ENCODE measurements at places on chromosomes 11 and 22.

GRCh38 chr11:20634044-20634443 is 34.6 kb downstream of the SLC6A5 start:
- no peak for DNase-seq

DNA sequence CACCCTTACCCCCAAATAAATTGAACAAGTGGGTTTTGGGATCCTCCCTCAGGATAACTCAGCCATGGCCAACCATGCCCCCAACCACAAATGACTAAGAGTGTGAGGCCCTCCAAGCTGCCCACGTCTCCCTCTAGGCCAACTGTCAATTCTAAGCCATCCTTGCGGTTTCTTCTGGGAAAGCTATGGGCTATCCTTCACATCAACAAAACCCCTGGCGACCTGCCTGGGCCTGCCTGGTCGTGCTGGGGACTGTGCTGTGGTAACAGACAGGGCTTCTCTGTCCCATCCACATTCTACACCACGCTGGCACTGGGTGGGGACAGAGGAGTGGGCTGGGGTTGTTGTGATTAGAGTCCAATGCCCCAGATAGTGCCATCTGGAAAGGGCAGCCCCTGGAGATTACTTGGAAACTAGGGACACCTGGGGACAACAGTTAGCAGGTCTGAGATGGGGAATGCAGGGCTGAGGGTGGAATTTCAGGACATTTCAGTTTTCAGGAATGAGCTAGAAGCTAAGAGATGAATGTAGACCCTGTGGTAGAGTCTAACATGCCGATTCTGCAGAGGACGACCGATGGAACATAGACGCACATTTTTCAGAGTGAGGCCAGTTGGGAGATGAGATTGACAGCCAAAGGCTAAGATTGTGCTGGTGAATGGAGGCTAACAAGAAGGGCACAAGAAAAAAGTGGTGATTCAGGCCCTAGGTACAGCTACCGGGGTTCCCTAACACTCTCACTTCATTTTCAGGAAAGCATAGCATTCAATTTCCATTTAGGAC is 131.9 kb downstream of the RASSF10 start:
- DNase-seq, result peak; percentile 33

GRCh38 chr22:46923394-46923793 is 160.9 kb downstream of the TBC1D22A start:
- no peak for DNase-seq

- DNase-seq, result no peak
These were observed 10.9 kb downstream of the RELA start for GRCh38 chr11:65651589-65652510.

DNA sequence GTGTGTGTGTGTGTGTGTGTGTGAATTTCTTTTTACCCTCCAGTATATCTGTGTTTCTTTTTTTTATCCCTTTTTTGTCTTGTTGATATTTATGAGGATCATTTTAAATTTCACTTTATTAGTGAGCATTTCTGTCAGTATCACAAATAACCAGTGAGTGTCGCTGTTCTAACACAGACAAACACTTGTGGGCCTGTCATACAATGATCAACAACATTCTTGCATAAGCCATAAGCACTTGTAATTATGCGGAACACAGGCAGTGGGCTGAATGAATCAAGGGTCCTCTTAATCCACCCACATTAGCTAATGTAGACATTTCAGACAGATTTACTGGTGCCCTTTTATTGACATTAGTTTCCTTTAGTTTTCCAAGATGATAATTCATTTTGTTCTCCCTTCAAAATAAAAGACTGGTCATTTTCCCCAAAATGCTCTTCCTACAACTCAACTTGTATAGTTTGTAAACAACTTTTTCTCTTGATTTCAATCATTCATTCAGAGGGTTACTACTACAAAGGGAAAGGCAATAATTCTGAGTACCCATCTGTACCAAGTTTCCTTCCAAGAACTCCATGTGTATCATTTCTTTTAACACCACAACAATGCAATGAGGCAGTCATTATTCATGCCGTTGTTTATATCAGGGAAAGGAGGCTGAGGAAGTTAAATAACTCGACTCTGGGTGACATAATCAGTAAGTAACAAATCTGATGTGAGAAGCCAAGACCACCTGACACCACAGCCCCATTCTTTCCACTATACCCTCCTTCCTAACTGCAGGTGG is 34.5 kb upstream of the ANO3 start:
- DNase-seq, result peak; percentile 74

GRCh38 chr11:87136236-87136635 is 98.5 kb downstream of the TMEM135 start:
- DNase-seq, result no peak

- no peak for DNase-seq
These were observed 7.2 kb upstream of the NIPSNAP1 start for GRCh38 chr22:29587938-29588699.

GRCh38 chr11:96961931-96962330 is 572.1 kb downstream of the JRKL start:
- DNase-seq, result no peak

- DNase-seq, result no peak
These were observed 515.1 kb downstream of the CNTN5 start for GRCh38 chr11:99535819-99536218.

DNA sequence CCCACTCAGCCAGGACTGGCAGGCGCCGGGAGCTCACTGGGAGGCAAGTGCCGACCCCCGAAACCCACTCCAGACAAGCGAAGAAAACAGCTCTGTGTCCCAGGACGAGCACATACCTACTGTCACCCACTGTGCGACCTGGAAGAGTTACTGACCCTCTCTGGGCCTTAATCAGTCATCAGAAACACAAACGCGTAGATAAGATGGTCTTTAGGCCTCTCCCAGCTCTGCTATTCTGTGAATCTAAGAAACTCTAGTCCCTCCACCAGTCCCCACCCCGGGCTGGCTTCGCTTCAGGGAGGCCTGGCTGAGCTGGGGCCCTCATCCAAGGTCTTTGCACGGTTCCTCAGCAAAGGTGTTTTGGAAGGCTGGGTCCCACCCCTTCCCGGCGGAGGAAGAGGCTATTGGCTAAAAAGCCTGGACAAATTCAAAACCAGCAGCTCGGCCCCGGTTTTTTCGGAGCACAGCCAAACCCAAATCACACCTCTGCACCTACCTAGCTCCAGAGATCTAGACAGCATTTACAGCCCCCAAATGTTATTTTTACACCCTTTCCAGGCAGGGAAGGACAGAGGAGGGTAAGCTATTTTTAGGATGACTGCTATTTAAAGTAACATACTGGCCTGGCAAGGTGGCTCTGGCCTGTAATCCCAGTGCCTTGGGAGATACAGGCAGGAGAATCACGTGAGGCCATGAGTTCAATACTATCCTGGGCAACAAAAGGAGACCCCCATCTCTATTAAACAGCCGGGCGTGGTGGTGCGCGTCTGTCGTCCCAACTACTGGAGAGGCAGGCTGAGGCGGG is 13.2 kb upstream of the HDHD5 start:
- DNase-seq, result peak; percentile 81

- DNase-seq, result peak; percentile 17
These were observed 134.3 kb downstream of the SNX19 start for GRCh38 chr11:130781931-130782330.

- DNase-seq, result no peak
These were observed 26.7 kb upstream of the BDNF start for GRCh38 chr11:27726981-27727380.

GRCh38 chr22:44245438-44245837 is 64.7 kb downstream of the PARVG start:
- DNase-seq, result no peak

- DNase-seq, result no peak
These were observed 545 bp upstream of the ZDHHC13 start for GRCh38 chr11:19116276-19116970.

GRCh38 chr11:69949327-69949726 is 128.8 kb upstream of the ANO1 start:
- DNase-seq, result no peak

DNA sequence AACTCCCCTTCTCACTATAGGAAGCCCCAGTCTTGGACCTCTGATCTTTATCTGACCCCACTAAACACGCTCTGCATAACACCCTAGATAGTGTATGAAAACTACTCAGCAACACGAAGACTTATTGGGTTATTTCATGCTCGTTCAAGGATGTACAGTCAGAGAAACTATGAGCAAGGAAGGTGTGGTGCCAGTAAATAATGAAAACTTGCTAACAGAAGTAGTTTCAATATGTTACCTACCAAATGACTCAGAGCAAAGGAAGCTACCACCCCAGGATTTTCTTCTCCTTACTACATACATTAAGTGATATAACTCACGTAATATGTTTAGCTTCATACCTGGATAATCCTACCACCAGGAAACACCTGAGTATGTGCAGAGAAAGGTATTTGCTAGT is 25.9 kb upstream of the LYVE1 start:
- no peak for DNase-seq

- no peak for DNase-seq
These were observed 3.2 kb upstream of the BIRC2 start for GRCh38 chr11:102343809-102344208.

GRCh38 chr11:114340311-114341131 is 44.3 kb downstream of the NNMT start:
- no peak for DNase-seq

DNA sequence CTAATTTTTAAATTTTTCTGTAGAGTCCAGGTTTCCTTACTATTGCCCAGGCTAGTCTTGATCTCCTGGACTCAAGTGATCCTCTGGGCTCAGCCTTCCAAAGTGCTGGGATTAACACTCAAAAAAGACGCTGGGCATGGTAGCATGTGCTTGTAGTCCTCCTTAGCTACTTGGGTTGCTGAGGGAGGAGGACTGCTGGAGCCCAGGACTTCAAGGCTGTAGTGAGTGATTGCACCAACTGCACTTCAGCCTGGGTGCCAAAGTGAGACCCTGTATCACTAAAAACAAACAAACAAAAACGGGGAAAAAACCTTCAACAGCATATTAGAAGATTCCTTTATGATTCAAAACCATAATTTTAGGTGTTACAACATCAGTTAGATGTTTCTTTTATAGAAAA is 44.6 kb downstream of the RSF1 start:
- DNase-seq, result no peak

GRCh38 chr11:58047818-58048217 is 17.1 kb downstream of the OR6Q1 start:
- no peak for DNase-seq

- DNase-seq, result no peak
These were observed 378.8 kb downstream of the DCDC1 start for GRCh38 chr11:30990625-30991296.

- no peak for DNase-seq
These were observed 29.7 kb downstream of the OR10A6 start for GRCh38 chr11:7901319-7901854.

DNA sequence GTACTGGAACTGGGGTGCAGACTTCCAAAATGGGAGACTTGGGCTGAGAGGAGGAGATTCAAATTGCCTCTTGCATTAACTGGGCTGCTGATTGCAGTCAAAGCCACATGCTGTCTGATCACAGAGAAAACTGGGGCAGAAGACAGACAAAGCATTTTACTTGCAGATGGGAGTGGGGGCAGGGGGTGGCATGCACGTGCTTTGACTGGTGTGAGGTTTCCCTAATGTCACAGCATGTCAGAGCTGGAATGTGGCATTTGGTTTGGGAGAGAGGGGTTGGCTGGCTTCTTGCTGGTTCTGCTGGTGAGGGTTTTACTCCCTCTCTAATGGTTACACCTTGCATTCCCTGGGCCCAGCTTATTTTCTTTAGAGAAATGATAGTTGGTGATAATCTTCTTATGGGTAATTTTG is 2.9 kb downstream of the TUB start:
- DNase-seq, result no peak
